ENCODE measurements at places on chromosomes 16 and 17.

- DNase-seq, result no peak
Measured at GRCh38 chr16:79005096-79005495, 595.4 kb downstream of the MAF start.

- no peak for DNase-seq
Measured at GRCh38 chr17:44362459-44362948, 1.1 kb downstream of the FAM171A2 start.

- no peak for DNase-seq
Measured at GRCh38 chr16:839643-840408, 39.3 kb upstream of the GNG13 start.

GRCh38 chr16:53840456-53840855 lies 136.5 kb downstream of the FTO start:
- DNase-seq, result no peak

- no peak for DNase-seq
Measured at GRCh38 chr17:68732301-68732749, 131.2 kb upstream of the FAM20A start.

DNA sequence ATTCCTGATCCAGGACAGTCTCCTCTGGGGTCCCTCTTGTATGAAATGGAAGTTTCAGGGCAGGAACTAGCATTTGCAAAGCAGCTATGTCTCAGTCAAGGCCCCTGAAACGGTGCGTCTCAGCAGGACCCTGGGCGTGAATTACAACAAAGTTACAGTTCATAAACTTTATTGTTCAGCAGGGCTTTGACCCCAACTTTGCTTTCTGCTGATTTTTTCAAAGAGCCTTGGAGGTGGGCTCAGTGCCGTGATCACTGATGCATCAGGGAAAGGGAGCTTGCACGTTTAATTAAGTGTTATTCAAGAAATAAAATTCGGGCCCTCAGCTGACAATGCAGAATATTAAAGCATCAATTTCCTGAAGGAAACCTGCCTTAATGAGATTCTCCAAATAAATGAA lies 260.1 kb upstream of the C16orf82 start:
- no peak for DNase-seq

DNA sequence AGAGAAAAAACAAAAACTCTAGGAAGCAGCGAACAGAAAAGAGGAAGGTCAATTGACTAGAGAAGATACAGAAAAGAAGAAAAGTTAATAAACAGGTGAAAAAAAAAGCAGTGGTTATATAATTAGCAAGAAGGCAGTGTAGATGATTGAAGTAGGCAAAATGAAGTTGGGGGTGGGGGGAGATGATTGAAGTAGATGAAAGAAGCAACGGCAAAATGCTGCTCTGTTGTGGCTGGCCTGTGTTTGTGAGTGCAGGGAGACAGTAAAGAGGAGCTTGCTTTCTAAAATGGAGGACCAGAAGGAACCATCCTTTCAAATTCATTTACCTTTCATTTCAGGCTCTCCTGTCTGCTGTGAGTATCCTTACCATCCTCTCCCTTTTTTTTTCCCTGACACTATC lies 3.6 kb downstream of the EVI2B start:
- no peak for DNase-seq

DNA sequence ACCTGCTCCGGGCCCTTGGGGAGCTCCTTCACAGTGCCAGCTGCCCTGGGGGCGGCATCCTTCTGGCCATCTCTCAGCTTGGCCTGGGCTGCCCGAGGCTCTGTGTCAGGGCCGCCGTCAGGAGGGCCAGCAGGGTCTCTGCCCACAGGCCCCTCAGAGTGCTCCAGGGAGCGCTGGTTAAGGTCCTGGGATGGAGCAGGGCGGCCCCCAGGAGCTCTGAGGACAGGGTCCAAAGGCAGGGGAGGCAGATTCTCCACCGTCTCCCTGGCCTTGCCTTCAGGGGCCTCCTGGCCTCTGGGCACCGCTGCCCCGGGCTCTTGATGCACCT lies 7.2 kb downstream of the NDUFAF8 start:
- no peak for DNase-seq

DNA sequence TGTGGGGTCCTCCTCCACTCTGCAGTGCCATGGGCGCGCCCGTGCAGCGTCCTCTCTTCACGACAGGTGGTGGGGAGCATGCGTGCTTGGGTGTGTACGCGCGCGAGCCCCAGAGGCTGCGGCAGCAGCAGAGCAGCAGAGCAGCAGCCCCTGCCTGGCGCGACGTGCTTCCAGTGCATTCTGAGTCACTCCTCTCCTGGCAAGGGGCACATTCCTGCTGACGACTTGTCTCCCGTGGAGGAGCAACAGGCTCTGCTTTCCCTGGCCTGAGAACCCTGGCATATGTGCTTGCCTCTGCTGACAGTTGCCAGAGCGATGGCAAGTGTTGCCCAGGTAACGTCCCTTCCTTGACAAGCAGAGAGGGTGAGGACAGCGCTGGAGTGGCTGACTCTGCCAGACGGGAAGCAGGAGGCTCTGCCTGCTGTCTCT lies 133.8 kb upstream of the PLCG2 start:
- DNase-seq, result no peak

- DNase-seq, result no peak
Measured at GRCh38 chr17:29686993-29687590, 64.4 kb upstream of the CORO6 start.

DNA sequence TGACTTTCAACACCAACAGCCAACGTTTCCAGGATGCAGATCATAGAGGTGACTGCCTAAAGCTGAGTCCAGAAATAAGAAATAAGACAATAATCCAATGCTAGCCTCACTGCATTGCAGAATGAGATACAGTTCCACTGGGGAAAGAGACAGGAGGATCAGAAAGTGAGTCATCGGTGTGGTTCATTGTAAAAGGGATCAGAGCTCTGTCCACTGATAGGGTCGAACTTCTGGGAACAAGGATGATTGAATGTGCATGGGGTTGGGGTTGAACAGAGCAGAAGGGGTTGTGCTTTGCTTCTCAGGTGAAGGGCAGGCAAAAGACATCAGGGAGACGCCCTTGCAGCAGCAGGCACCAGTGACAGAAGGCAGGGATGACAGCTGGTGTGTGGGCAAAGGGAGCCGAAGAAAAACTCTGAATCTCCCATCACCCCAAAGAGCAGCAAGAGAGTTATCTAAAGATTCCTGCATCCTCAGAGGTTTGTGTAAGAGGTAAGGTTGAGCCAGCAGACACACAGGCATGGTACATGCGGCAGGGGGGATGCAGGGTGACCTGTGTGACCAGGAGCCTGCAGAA lies 16.4 kb downstream of the CLEC10A start:
- DNase-seq, result no peak

DNA sequence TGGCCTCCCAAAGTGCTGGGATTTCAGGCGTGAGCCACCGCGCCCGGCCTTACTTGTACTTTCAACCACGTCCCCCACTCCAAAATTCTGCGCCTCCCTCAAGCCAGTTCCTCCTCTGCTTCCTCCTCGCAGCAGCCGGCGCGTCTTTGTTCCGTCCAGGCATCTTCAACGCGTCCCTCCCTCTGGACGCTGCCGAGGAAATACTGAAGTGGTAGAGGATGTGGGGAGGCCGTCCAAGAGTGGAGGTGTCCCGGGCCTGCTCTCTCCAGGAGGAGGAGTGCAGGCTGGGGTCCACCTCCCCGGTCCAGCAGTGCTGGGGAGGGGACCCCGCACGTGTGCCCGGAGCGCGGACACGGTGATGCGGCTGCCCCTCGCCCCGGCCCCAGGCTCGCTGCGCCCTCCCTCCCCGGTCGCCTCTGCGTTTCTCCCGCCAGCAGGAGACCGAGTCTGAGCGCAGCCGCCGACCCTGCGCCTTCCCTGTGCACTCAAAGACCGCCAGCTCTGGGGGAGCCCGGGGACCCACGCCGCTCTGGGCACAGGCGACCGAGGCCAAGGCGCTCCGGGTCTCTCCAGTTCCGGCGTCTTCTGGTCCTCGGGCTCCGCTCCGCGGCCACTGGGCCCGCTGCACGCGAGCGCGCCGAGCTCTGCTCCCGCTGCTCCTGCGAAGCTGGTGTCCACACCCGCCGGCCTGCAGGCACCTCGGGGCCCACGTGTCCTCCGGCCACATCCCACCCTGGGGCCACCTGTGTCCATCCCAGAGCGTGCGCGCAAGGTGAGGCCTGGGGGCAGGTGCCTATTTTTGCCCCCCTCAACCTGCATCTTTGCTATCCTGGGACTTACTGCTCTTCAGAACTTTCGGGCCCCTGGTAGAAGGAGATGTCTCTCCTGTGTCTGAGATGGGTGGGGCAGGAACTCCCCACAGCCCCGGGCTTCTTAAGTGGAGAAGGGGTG lies 31.7 kb downstream of the OSBPL7 start:
- peak; percentile 81 for DNase-seq

GRCh38 chr17:48335858-48336500 lies 94.0 kb downstream of the SKAP1 start:
- DNase-seq, result peak; percentile 58

DNA sequence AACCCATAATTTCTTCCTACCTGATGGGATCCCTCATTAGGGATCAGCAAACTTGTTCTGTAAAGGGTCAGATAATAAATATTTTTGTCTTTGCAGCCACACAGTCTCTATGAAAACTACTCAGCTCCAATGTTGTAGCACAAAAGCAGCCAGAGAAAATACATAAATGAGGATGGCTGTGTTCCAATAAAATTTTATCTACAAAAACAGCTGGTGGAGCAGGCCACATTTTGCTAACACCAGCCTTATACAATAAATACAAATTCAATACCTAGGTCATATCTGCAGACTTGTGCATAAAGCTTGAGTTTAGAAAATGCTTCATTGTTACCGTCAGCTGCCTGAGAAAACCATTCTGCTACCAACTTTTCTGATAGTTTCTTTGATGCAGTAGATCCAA lies 38.4 kb upstream of the INTS2 start:
- no peak for DNase-seq

DNA sequence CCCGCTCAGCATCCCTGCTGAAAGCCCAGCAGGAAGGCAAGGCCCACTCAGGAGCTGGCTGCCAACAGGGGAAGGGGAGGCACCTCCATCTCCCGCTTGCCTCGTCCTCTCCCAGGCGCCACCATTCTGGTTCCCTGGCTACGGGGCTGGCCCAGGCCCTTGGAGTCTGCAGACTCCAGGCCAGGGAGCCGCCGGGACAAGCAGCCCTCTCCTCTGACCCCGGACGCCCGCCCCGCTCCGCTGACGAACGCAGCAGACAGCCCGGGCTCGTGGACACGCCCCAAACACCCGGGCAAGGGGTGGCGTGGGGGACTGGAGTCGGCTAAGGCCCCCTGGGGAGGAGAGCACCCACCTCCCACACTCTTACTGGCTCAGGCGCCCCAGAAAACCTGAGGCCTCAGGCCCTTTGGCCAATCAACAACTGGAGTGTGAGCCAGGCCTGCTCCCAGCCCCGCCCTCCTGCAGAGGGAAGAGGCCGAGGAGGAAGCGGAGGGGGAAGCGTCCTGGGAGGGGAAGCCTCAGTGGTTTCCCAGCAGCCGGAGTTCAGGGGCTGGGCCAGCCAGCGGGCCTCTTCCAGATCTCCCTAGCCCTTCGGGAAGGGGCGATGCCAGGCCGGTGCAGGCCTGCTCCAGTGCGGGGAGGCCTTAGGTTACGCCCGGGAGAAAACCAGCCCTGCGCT lies 4.2 kb downstream of the MNT start:
- DNase-seq, result peak; percentile 99

- DNase-seq, result peak; percentile 46
Measured at GRCh38 chr16:68642436-68643101, 2.5 kb upstream of the CDH3 start.

- peak; percentile 60 for DNase-seq
Measured at GRCh38 chr17:41633556-41634199, 9.3 kb upstream of the KRT17 start.

GRCh38 chr16:84931506-84931905 lies 79.8 kb downstream of the ZDHHC7 start:
- DNase-seq, result no peak

GRCh38 chr17:1566505-1567199 lies 4.1 kb upstream of the PITPNA start:
- DNase-seq, result no peak

- no peak for DNase-seq
Measured at GRCh38 chr16:54027558-54027957, 259.0 kb downstream of the IRX3 start.

- DNase-seq, result peak; percentile 41
Measured at GRCh38 chr17:82866590-82867191, 26.9 kb upstream of the ZNF750 start.

DNA sequence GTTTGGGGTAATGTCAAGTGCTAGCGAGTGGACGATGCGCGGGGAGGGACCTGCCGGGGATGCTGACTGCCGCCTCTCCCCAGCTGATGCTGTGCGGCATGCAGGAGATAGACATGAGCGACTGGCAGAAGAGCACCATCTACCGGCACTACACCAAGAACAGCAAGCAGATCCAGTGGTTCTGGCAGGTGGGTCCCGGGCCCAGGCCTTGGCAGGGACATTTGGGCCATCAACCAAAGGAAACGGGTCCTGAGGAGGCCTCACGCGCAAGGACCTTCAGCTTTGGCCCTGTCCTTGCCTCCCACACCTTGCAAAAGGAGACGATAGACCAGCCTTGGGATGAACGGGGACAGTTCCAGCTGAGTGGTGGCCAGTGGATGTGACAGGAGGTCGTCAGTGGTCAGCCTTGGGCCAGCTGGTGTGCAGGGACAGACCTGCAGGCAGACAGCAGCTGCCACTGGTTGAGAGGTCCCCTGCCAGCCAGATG lies 13.6 kb upstream of the CLEC18A start:
- no peak for DNase-seq

DNA sequence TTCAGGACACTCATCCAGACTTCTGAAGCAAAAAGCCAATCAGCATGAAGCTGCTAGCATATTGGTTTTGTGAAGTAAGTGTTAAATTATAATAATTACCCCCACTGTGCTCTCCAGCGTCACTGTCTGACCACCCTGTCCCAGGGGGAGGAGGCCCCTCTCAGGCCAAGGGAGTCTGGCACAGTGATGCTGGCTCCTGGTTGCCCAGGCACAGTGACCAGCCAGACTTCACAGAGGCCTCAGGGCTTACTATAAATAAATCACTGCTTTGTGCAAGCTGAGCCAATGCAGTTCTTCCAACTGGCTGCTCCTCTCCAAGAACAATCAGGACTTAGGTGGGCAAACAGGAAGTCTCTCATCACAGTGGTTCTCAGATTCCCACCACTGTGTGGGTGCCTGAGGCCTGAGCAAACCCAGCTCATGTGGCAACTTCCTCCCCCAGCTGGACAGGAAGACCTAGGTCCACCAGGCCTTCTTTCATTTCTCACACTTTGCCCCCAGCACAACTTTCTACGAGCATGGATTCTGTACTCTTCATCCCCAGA lies 1.7 kb upstream of the DBNDD1 start:
- DNase-seq, result no peak

DNA sequence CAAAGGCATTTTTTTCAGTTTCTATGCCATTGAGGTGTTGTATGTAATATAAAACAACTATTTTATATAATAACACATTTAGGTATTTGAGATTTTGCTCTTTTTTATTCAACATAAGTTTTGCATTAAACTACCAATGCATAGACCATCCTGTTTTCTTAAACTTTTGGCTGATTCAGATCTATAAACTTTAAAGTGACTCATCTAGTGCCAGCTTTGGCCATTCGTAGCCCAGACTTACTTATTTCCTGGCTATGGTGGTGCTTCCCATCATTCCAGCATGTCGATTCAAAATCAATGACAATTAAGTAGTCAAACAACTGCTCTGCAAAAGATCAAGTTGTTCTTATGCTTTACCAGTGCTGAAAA lies 3.1 kb downstream of the ERI2 start:
- no peak for DNase-seq
